Stomach (tissue), 19 donors: ENCODE measurements at places on chromosomes 7 and 10. TPM values are rescaled to one million over a fixed set of nuclear protein-coding genes. Genes with fewer than 3 reads are reported as not detected.

DNA sequence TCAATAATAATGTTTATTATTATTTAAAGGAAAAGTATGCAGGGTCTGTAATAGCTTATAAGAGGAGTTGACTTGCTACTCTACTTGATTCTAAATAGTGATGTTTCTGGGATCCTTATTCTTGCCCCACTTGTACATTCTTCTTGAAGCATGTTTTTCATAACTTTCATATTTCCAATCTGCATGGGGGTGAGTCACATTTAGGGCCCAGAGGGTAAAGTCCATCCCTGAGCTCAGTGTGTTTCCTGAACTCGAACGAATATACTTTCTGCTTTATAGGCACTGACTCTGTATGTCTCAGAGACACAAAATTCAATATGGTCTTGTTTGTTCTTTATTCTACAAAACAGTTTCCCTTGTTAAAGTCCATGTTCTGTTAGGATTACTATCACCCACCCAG is 61.0 kb upstream of the SMIM30 start:
- no peak for DNase-seq

The ANKRD2 gene
- not detected for total RNA-seq

DNA sequence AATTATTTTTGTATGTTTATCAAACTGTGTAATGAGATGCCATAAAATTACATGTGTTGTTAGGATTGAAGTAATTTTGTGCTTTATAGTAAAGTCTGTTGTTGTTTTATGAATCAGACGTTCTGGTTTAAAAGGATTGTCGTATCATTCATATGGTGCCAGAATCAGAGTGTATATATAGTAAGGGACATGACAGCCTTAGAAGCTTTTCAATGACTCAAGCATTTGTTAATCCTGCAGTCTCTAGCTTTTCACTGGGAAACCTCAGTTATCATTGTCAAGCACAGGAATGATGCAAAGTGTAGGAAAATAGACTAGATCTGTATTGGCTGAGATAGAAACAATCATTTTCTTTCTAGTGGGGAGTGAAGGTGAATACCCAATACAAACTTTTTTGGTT is 57.5 kb downstream of the TRRAP start:
- no peak for DNase-seq

The SLC39A12 gene
- not detected for total RNA-seq

The ANKRD30A gene
- total RNA-seq: not detected

- DNase-seq: no peak
Measured at GRCh38 chr10:58661336-58661735, 148.7 kb downstream of the BICC1 start.

DNA sequence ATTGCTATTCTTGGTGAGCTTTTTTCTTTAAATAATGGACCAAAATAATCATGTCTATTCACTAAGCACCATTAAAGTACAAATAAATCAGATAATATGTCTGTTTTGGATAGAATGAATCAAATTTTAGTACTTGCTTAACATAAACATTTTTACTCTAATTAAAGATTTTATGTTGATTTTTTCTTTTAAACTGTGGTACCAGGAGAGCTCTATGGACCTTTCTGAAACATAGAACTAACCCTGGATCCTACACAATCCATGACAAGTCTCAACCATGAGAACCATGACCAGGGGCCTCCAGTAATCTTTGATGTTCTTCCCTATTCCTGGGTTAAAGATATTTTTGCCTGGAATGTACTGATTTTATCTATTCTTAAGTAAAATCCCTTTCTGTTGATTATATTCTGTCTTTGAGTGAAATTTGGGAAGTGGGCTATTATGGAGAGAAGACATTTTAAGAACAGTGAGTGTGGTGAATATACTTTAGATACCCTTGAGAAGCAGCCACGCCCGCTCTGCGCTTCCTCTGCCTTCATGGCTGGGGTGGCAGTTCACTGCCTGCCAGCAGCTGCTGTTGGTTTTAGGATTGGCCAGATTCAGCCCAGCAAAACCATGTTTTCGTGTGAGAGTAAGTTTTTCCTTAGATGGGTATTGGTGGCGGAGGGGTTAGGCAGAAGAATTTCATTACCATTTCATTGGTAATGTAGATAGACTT is 42.2 kb upstream of the BHLHA15 start:
- DNase-seq: no peak

GRCh38 chr10:78656417-78657162 is 412.2 kb upstream of the ZMIZ1 start:
- DNase-seq: peak; percentile 35

DNA sequence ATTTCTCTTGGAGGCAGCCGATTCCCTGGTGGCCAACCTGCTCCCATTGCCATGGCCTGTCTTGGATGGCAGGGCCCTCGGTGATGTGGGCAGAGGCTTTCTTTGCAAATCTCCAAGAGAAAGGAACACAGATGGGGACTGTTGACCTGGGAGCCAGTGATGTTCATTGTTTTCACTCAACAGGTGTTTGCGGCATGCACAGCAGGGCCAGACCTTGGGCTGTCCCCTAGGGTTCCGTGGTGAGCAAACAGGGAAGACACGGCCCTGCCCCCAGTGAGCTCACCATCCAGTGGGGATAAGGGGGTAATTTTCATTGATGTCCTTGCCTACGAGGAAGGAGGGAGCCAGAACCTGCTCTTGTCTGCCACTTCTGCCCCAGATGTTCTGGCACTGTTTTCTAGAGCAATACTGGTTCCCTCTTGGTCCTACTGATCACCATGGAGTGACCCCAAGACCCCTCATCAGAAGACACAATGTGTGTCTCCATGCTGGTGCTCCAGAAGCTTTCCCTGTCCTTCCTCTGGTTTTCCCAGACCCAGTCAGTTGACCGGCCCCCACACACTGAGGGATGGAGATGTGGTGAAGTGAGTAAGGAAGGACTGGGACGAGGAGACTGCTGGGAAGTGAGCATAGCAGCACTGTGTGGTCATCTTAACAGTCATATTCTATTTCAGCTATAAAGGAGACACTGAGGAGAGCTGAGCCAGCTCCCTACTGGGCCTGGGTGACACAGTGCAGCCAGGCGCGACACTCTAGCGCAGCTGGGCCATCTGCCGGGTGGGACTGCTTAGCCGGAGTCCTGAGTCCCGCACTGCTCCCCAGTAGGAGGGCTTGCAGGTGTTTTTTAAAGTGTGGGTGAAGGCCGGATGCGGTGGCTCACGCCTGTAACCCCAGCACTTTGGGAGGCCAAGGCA is 20.4 kb upstream of the FIGNL1 start:
- no peak for DNase-seq

DNA sequence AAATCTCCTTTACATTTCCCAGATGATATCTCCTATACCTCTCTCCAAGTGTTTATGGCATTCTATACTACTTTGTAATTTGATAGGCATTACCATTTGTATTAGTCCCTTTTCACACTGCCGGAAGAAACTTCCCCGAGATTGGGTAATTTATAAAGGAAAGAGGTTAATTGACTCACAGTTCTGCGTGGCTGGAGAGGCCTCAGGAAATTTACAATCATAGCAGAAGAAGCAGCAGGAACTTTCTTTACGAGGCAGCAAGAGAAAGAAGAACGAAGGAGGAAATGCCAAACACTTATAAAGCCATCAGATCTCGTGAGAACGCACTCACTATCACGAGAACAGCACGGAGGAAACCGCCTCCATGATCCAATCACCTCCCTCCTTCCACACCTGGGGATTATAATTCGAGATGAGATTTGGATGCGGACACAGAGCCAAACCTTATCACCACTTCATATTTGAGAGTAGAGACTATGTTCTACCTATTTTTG is 1194.6 kb downstream of the SORCS1 start:
- DNase-seq: no peak

- no peak for DNase-seq
Measured at GRCh38 chr7:98855610-98856422, 14.0 kb downstream of the TMEM130 start.

DNA sequence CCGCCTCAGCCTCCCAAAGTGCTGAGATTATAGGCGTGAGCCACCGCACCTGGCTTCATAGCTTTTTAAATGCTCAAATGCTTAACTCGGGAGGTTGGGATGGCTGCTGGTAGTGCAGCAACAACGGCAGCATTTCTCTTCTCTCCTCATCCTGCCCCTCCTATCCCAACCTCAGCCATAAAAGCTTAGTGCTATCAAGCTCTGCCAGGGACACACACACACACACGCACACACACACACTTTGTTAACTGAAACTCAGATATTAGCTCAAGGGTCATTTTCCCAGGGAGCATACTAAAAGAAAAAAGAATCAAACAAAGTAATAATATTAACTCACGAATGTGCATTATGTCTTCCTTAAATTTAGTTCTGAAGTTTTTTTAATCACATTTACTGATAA is 63.0 kb upstream of the HPS1 start:
- DNase-seq: no peak

DNA sequence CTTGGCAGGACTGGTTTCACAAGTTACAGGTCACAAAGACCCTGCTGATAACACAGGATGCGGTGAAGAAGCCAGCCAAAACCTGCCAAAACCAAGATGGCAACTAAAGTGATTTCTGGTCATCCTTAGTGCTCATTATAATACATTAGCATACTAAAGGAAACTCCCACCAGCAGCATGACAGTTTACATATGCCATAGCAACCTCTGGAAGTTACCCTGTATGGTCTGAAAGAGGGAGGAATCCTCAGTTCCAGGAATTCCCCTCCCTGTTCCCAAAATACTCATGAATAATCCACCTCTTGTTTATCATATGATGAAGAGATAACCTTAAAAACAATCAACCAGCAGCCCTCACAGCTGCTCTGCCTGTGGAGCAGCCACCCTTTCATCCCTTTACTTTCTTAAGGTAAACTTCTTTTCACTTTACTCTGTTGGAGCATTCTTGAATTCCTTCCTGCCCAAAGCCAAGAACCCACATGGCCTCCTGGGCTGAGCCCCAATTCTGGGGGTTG is 21.9 kb downstream of the DPY19L1 start:
- no peak for DNase-seq

The TAF3 gene
- total RNA-seq: 6.4 TPM

The MUC12 gene
- not detected for total RNA-seq

GRCh38 chr7:3943779-3944520 is 642.9 kb downstream of the SDK1 start:
- DNase-seq: peak; percentile 34

GRCh38 chr10:77197544-77197943 is 440.1 kb downstream of the KCNMA1 start:
- no peak for DNase-seq

- DNase-seq: no peak
Measured at GRCh38 chr7:13508586-13508985, 480.9 kb downstream of the ETV1 start.

GRCh38 chr7:48454750-48455192 is 283.5 kb downstream of the ABCA13 start:
- DNase-seq: no peak

The FBXL13 gene
- total RNA-seq: not detected

- DNase-seq: no peak
Measured at GRCh38 chr7:77288676-77289320, 89.2 kb upstream of the FGL2 start.

The SCART1 gene
- total RNA-seq: 0.89 TPM

DNA sequence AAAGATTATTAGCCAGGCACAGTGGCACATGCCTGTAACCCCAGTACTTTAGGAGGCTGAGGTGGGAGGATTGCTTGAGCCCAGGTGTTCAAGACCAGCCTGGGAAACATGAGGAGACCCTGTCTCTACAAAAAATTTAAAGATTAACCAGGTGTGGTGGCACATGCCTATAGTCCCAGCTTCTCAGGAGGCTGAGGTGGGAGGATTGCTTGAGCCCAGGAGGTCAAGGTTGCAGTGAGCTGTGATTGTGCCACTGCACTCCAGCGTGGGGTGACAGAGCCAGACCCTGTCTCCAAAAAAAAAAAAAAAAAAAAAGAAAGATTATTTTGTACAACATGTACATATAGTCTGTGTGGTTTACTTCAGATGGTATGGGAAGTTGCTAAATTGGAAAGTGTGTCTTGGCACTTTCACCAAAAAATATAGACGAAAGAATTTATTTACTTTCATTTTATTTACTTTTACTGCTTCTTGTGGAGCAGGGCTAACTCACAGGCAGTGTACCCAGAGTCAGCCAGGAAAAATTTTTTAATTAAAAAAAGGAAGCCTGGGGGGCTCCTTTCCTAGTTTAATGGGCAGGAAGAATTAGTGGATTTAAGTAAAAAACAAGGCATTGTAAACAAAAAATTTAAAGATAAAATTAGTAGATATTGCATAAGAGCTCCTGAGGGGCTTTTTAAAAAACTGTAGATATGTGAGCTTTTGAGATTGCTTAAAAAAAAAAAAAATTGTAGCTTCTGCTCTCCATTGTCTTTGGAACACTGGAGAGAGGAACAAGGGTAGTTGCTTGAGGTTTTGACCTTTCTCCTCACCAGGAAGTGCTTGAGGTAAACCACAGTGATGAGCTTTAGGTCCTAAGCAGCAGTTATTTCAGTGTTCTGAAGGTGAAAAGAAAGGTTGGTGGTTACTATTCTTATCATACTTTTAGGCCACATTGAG is 44.6 kb upstream of the VDAC2 start:
- peak; percentile 32 for DNase-seq

DNA sequence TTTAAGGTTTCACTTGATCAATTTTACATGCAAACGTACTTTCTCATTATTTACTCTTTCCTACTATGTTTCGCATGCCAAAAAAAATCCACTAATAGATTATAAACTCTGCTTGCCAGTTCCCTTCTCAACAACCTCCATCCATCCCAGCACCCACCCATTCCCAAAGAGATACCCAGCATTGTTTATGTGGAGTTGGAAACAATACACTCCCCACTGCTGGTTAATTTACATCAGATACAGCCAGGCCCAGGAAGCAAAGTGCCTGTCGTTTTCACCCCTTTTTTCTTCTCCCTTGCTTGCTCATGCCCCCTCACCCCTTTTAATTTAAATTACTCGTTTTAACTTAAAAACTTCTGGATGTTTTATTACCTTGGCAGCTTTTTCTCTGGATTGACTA is 59.9 kb downstream of the HIBADH start:
- DNase-seq: no peak

DNA sequence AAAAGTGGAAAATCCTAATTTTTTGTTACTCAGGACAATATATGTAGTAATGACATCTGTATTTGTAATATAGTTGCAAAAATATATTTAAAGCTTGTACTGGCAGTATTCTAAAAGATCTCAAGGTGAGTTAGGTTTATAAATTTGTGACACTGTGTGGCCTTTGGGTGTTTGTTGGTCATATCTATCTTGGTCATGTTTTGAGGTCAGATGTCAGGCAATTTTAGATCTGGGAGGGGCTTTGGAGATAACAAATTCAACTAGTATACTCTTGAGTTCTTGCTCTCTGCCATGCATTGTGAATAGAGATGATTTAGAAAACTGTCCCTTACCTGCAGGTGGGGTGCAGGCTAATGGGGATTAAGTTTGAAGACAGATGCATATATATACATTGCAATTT is 3.1 kb downstream of the TBC1D12 start:
- no peak for DNase-seq

DNA sequence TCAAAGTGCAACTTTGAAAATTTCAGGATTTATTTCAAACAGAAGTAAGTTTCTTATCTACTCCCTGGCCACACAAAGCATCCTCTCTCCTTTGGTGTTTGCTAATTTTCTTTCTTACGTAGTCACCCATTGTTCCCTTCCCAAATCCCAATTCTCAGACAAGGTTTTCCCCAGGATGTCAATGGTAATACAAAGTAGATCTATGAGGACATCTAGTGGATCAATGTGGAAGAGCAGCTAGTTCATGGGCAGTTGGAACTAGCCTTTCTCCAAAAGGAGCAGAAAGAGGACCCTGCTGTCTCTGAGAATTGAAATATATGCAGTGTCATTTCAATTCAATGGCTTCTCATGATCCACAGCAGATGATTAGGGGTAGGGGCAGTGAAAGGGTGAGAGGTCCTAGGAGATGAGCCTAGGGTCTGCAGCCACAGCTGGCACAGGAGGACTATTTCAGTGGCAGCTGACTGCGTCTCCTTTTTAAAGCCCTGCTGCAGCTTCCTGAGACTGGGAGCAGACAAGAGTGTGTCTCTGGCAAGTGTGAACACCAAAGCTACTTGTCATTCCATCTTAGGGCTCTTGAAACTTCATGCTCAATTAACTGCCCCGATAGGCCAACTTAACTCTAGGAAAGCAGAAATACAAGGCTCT is 632.6 kb downstream of the KCNMA1 start:
- peak; percentile 82 for DNase-seq
